ENCODE measurements at places on chromosomes 13 and 19.

DNA sequence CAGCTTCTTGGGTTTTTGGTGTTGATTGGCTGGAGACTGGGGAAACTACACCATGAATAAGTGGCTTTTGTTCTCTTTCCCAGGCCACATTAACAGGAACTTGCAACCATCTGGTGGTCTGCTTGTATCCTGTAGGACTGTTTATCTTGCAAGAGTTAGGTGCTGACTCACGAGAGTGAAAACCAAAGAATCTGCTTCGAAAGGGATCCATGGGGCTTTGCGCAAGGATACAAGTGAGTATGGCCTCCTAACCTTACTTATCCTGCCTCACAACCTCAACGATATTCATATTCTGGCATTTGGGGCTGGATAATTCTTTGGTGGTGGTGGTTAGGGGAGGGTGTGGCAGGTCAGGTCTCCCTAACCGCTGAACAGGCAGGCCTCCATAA lies 4.7 kb upstream of the SIGLECL1 start:
- H3K27ac ChIP-seq = no peak overlapping the region
- no peak overlapping the region for H3K4me3 ChIP-seq
- H3K4me1 ChIP-seq = no peaks in the 10 kb centered on the region
- no peaks in the 10 kb centered on the region for H3K36me3 ChIP-seq

GRCh38 chr19:35272122-35272719 lies 3.5 kb downstream of the USF2 start:
- H3K36me3 ChIP-seq = peaks cover 13% of the 10 kb centered on the region
- DNase-seq = no peak
- no peak overlapping the region for H3K4me3 ChIP-seq
- no peaks in the 10 kb centered on the region for H3K27me3 ChIP-seq

GRCh38 chr19:19304186-19304965 lies 15.9 kb downstream of the SUGP1 start:
- peaks cover 13% of the 10 kb centered on the region for H3K36me3 ChIP-seq
- DNase-seq = no peak
- H3K27ac ChIP-seq = no peak overlapping the region
- H3K27me3 ChIP-seq = no peaks in the 10 kb centered on the region

GRCh38 chr19:44356383-44357111 lies at the start of gene ZNF112:
TSS of gene ZNF112 (minus strand) at chr19:44356680. CDS start at chr19:44340539, 16,141 bp downstream.
- H3K36me3 ChIP-seq = no peaks in the 10 kb centered on the region
- H3K4me3 ChIP-seq = peak within 1 kb of the TSS; percentile 88
- H3K27ac ChIP-seq = no peak within 1 kb of the TSS
- peaks cover 7% of the 10 kb centered on the region for H3K4me1 ChIP-seq

- H3K27ac ChIP-seq = no peak overlapping the region
- H3K27me3 ChIP-seq = no peaks in the 10 kb centered on the region
- no peak overlapping the region for H3K4me3 ChIP-seq
- H3K4me1 ChIP-seq = no peaks in the 10 kb centered on the region
- no peak for DNase-seq
- H3K36me3 ChIP-seq = no peaks in the 10 kb centered on the region
Observed at GRCh38 chr13:45295536-45295935, 45.4 kb downstream of the TPT1 start.

GRCh38 chr13:66765559-66765958 lies 464.6 kb downstream of the PCDH9 start:
- no peak overlapping the region for H3K4me3 ChIP-seq
- H3K36me3 ChIP-seq = no peaks in the 10 kb centered on the region
- no peak overlapping the region for H3K27ac ChIP-seq
- H3K27me3 ChIP-seq = no peaks in the 10 kb centered on the region
- no peaks in the 10 kb centered on the region for H3K4me1 ChIP-seq

GRCh38 chr13:86052141-86052540 lies 252.9 kb upstream of the SLITRK6 start:
- no peaks in the 10 kb centered on the region for H3K4me1 ChIP-seq
- H3K4me3 ChIP-seq = no peak overlapping the region
- DNase-seq = no peak
- no peaks in the 10 kb centered on the region for H3K36me3 ChIP-seq
- H3K27ac ChIP-seq = no peak overlapping the region
- H3K27me3 ChIP-seq = no peaks in the 10 kb centered on the region

- no peaks in the 10 kb centered on the region for H3K27me3 ChIP-seq
- H3K4me1 ChIP-seq = no peaks in the 10 kb centered on the region
- no peak overlapping the region for H3K4me3 ChIP-seq
- no peaks in the 10 kb centered on the region for H3K36me3 ChIP-seq
Observed at GRCh38 chr19:27935669-27936068, 1277.3 kb downstream of the UQCRFS1 start.

- DNase-seq = no peak
- no peaks in the 10 kb centered on the region for H3K27me3 ChIP-seq
- no peaks in the 10 kb centered on the region for H3K36me3 ChIP-seq
- H3K4me3 ChIP-seq = no peak overlapping the region
- H3K27ac ChIP-seq = no peak overlapping the region
Observed at GRCh38 chr13:37302686-37303085, 197.2 kb upstream of the CSNK1A1L start.

GRCh38 chr19:3932931-3933810 lies at the start of gene NMRK2:
TSS of gene NMRK2 (plus strand) at chr19:3933069. CDS start at chr19:3933672, 603 bp downstream.
- H3K27me3 ChIP-seq = peaks cover 21% of the 10 kb centered on the region
- no peaks in the 10 kb centered on the region for H3K4me1 ChIP-seq
- no peak for DNase-seq
- no peak within 1 kb of the TSS for H3K4me3 ChIP-seq

DNA sequence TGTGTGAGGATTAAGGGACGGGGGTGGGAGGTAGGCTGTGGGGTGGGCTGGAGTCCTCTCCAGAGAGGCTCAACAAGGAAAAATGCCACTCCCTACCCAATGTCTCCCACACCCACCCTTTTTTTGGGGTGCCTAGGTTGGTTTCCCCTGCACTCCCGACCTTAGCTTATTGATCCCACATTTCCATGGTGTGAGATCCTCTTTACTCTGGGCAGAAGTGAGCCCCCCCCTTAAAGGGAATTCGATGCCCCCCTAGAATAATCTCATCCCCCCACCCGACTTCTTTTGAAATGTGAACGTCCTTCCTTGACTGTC lies 5.5 kb downstream of the FOSB start:
- no peaks in the 10 kb centered on the region for H3K27me3 ChIP-seq
- H3K4me3 ChIP-seq = no peak overlapping the region
- peak; percentile 36 for DNase-seq
- no peak overlapping the region for H3K27ac ChIP-seq
- H3K36me3 ChIP-seq = no peaks in the 10 kb centered on the region

DNA sequence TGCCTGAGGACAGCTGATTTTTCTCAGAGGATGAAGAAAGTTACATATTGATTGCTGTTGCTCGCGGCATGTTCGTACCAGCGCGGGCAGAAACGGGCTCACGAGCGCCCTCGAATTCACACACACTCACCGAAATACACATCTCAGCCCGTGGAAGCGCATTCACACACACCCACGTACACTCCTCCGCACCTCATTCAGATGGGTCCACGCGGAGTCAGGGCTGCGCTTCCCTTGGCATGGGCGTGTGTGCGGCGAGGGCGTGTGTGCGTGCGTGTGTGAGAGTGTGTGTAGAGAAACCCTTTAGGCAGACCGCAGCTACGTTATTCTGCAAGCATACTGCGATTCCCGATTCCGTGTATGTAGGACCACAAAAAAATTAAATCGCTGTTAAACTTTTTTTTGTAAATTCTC lies 2.1 kb upstream of the PCDH17 start:
- H3K4me1 ChIP-seq = no peaks in the 10 kb centered on the region
- H3K4me3 ChIP-seq = peak overlapping the region; percentile 37
- H3K36me3 ChIP-seq = no peaks in the 10 kb centered on the region
- no peak overlapping the region for H3K27ac ChIP-seq
